ENCODE measurements at places on chromosomes 3 and 15. TPM values are rescaled to one million over a fixed set of nuclear protein-coding genes. Genes with fewer than 3 reads are reported as not detected.

DNA sequence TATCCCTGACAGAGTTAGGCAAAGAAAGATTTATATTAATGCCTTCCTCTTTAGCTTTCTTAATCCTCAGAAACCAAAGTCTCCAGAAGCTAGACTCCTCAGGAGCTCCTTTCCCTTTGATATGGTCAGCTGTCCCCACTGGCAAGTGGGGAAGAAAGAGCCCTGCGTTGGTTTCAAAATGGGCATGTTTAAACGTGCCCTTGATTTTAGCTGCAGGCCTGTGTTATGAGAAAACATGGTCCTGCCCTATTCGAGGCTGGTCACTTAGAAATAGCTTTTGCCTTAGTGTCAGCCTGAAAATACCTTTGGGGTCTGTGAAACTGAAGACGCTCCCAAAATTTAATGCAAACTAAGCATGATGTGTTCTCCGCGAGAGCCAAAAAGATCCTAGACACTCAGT is 135.5 kb upstream of the RARB start:
- H3K4me1 ChIP-seq = no peaks in the 10 kb centered on the region
- H3K27me3 ChIP-seq = no peaks in the 10 kb centered on the region
- H3K4me3 ChIP-seq = no peak overlapping the region
- no peaks in the 10 kb centered on the region for H3K36me3 ChIP-seq

- no peak for DNase-seq
- no peaks in the 10 kb centered on the region for H3K4me1 ChIP-seq
- no peak overlapping the region for H3K27ac ChIP-seq
- no peaks in the 10 kb centered on the region for H3K36me3 ChIP-seq
Observed at GRCh38 chr3:178059119-178059518, 477.1 kb upstream of the KCNMB2 start.

DNA sequence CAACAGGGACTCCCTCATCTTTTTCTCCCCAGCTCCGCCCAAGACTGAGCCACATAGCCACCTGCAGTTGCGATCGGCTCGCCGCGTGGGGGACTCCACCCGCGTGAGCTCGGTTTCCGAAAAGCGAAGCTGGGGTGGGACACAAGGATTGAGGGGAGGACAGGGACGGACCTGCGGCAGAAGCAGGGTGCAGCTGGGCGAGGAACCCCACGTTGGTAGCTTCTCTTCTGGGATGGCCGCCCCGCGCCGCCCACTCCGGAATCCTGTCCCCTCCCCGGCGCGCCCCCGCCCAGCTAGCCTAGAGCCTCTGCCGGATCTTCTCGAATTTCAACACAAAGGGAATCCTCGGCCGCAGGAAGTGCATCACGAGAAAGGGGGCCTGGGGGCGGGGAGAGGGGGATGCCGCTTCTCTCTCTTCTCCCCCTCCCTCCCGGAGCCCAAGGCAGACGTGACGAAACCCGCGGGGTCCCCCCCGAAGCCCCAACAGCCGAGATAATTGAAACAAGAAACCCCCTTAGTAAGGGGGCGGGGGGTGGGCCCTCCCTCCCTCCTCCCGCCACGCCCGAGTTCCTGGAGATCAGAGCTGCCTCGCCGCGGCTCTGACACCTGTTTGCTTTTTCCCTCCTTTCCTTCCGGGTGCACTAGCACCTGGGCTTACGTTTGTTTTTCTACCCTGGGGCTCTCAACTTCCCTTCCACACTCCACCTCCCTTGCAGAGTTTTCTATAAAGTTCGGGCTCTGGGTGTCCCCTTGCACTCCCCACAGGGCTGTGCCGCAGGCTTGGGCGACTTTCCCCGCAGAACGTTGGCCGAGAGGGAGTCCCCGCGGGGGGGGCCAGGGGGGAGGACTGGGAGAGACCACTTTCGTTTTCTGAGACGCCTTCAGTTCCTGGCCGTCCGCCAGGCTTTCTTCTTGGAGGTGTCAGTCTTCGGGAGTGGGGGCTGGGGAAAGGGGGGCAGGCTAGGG is 1.3 kb upstream of the KCNH8 start:
- H3K36me3 ChIP-seq = no peaks in the 10 kb centered on the region
- H3K27me3 ChIP-seq = peaks cover 33% of the 10 kb centered on the region

DNA sequence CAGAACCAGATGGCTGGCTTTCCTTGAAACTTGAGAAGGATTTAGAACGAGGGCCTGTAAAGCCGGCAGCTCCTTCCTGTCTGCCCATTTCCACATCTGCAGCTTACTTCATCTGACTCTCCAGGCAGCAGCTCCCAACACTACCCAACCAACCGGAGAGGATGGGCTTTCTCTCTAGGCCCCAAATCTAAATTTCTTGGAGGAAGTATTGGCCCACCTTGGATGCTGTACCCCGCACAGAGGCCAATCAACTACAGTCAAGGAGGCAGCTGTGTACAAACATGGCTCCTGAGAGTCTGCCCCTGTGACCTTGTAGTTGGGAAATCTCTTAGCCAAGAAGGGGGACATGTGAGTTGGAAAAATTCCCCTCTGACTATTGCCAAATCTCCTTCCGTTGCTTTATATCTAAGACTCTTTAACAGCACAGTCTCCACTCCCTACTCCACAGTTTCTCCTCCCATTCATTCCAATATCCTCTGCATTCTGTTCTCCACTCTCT is 8.0 kb upstream of the ACAP2 start:
- H3K36me3 ChIP-seq = no peaks in the 10 kb centered on the region
- no peak overlapping the region for H3K27ac ChIP-seq
- no peaks in the 10 kb centered on the region for H3K4me1 ChIP-seq
- no peak overlapping the region for H3K4me3 ChIP-seq
- H3K27me3 ChIP-seq = no peaks in the 10 kb centered on the region

DNA sequence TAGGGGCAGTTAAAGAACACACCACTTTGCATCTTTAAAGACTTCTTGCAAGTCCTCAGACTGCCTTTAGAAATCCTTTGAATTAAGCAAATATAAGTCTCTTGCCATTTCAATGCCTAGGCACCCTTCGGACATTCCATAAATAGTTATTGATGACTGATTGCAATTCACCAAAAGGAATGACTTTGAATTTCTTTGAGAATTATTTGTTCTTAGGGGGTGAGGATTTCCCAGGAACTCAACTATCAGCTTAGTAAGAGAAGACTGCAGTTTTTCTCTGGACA is 495 bp upstream of the MYEF2 start:
- H3K27ac ChIP-seq = no peak overlapping the region
- H3K36me3 ChIP-seq = no peaks in the 10 kb centered on the region
- no peak for DNase-seq

GRCh38 chr15:72967811-72968530 is 84.3 kb upstream of the NEO1 start:
- H3K27me3 ChIP-seq = no peaks in the 10 kb centered on the region
- H3K4me1 ChIP-seq = peaks cover 42% of the 10 kb centered on the region
- H3K36me3 ChIP-seq = no peaks in the 10 kb centered on the region
- H3K27ac ChIP-seq = peak overlapping the region; percentile 52
- DNase-seq = peak; percentile 38

DNA sequence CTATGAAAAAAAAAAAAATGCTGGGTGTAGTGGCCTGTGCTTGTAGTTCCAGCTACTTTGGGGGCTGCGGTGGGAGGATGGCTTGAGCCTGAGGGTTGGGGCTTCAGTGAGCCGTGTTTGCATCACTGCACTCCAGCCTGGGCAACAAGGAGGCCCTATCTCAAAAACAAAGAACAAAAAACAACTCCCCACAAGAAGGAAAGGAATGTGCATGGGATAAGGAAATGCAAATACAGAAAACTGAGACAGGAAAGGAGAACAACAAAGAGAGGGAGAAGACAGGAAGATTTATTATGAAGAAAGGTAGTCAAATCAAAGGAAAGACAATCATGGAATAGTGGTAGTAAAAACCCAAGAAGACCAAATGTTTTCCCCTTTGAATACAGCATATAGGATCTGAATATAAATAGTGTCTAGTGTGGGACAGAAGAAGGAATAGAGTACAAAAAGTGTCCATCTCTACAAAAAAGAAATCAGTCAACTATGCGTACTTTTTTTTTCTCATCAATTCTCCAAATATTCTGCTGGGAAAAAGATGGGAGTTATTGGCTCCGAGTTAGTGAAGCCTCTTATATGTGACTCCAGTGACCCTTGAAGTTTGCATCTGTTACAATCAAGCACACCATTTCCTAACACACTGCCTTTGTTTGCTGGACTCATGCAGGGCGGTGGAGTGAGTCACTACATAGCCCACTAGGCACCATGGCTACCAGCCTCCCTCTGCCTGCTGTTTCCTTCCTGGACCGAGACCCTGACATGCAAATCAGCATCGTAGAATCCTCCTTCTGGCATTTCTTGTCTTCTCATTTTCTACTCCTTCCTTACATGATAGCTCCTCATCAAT is 101.2 kb upstream of the PTX3 start:
- no peak overlapping the region for H3K4me3 ChIP-seq
- no peaks in the 10 kb centered on the region for H3K4me1 ChIP-seq
- no peaks in the 10 kb centered on the region for H3K27me3 ChIP-seq
- DNase-seq = no peak
- H3K27ac ChIP-seq = no peak overlapping the region

GRCh38 chr15:63192619-63193206 is 3.3 kb downstream of the RAB8B start:
- DNase-seq = no peak
- H3K4me3 ChIP-seq = no peak overlapping the region
- H3K4me1 ChIP-seq = peaks cover 7% of the 10 kb centered on the region
- H3K27me3 ChIP-seq = no peaks in the 10 kb centered on the region
- H3K36me3 ChIP-seq = no peaks in the 10 kb centered on the region

- H3K4me3 ChIP-seq = no peak overlapping the region
- H3K4me1 ChIP-seq = peaks cover 36% of the 10 kb centered on the region
- no peaks in the 10 kb centered on the region for H3K36me3 ChIP-seq
Observed at GRCh38 chr3:188349933-188350332, 196.0 kb downstream of the LPP start.

- H3K27ac ChIP-seq = no peak overlapping the region
- H3K36me3 ChIP-seq = peaks cover 11% of the 10 kb centered on the region
- H3K27me3 ChIP-seq = no peaks in the 10 kb centered on the region
- H3K4me1 ChIP-seq = no peaks in the 10 kb centered on the region
Observed at GRCh38 chr15:58594898-58595297, 154.6 kb downstream of the ADAM10 start.

DNA sequence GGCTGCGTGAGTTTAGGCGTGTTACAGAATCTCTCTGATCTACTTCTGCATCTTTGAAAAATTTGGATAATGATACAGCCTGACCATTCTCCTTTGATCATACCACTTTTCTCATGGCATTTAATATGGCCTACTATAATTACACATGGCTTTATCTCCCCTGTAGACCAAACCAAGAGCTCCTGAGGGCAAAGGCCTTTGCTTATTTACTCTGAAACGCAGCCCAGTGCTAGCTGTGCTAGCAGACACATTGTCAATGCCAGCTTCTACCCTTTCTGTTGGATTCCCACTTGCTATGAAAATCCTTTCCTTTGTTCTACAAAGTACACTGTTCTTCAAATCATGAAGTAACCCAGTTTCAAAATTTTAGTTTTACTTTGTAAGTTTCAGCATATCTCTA is 16.5 kb upstream of the VGLL4 start:
- no peaks in the 10 kb centered on the region for H3K36me3 ChIP-seq
- DNase-seq = no peak

DNA sequence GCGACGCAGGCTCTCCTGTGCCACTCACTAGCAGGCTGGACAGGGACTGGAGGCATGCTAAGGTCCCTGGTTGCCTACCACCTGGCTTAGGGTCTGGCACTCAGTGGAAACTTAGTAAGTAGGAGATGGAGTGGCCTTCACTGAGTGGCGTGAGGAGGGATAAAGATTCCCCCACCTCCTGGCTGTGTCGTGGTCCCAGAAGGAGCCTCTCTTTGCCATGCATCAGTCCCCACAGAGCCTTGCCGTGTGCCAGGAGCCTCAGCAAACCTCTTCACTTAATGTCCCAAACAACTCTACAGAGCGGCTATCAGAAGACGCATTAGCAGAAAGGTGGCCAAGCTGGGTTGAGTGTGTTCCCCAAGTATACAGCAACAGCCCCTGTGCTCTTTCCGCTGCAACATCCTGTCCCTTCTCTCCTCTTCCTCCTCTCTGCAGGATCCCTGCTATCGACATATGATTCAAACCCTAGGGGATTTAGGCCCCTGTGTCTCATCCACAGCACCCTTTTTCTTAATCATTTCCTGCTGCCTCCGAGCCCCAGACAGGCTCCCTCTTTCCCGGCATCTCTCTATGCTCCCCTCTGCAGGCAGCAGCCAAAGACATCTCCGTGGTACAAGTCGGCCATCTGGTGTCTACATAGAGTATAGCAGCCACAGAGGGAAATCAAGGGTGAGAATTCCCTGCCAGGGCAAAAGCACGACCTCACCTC is 66.7 kb downstream of the SLC6A1 start:
- H3K27ac ChIP-seq = no peak overlapping the region
- H3K4me1 ChIP-seq = no peaks in the 10 kb centered on the region
- peaks cover 7% of the 10 kb centered on the region for H3K27me3 ChIP-seq

DNA sequence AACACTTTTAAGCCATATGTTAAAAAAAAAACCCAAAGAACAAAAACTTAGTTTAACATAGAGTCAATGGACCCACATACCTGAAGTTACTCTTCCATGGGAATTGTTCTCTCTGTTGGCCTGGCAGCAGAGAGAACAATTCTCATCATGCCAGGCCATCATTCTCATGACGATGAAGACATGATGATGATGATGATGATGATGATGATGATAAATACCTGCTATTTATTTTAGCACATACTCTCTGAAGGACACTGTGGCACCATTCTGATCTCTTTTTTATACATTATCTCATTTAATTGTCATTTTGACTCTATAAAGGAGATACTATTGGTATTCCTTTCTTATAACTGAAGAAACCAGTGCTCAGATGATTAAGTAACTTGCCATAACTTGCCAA is 366.9 kb downstream of the MFSD1 start:
- no peaks in the 10 kb centered on the region for H3K36me3 ChIP-seq
- DNase-seq = no peak
- no peak overlapping the region for H3K4me3 ChIP-seq
- H3K27ac ChIP-seq = no peak overlapping the region
- peaks cover 11% of the 10 kb centered on the region for H3K4me1 ChIP-seq

- H3K4me3 ChIP-seq = no peak overlapping the region
- no peaks in the 10 kb centered on the region for H3K27me3 ChIP-seq
- H3K27ac ChIP-seq = no peak overlapping the region
- H3K36me3 ChIP-seq = peaks cover 21% of the 10 kb centered on the region
- DNase-seq = no peak
- H3K4me1 ChIP-seq = no peaks in the 10 kb centered on the region
Observed at GRCh38 chr15:85071061-85071460, 89.4 kb downstream of the PDE8A start.

DNA sequence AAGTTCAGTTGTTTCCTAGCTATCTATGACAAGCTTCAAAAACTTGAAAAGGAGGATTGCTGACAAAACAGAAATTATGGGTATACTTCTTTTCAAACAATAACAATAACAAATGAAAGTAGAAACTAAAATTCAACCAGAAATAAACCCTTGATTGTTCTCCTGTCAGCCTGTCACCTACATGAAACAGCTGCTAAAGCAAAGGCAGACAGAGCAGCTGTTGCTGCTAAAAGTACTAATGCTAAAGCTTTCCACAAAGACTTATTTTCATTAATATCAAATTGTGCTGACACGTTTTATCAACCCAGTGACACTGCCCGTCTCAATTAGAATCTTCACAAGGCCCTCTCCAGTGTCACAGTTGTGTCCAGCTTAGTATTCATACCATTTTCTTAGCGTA is 533.2 kb upstream of the GBE1 start:
- H3K4me1 ChIP-seq = no peaks in the 10 kb centered on the region
- H3K4me3 ChIP-seq = no peak overlapping the region
- no peak for DNase-seq
- H3K36me3 ChIP-seq = no peaks in the 10 kb centered on the region
- H3K27me3 ChIP-seq = no peaks in the 10 kb centered on the region

GRCh38 chr15:100994597-100995446 is 75.7 kb downstream of the LRRK1 start:
- no peaks in the 10 kb centered on the region for H3K4me1 ChIP-seq
- no peak overlapping the region for H3K4me3 ChIP-seq
- no peaks in the 10 kb centered on the region for H3K27me3 ChIP-seq
- H3K36me3 ChIP-seq = no peaks in the 10 kb centered on the region
- no peak overlapping the region for H3K27ac ChIP-seq

GRM2 gene
- total RNA-seq = 0.20 TPM

SYNPR gene
- total RNA-seq = not detected

All from gastrocnemius medialis (tissue), 4 donors.